ENCODE measurements at places on chromosomes 7 and 10. TPM values are rescaled to one million over a fixed set of nuclear protein-coding genes. Genes with fewer than 3 reads are reported as not detected.

Gene SPDYE11
- not detected for total RNA-seq

Gene ANXA11
- total RNA-seq: 109 TPM

Gene PALS2
- 13.5 TPM for total RNA-seq

Gene RBAK
- total RNA-seq: 4.0 TPM

Gene PNLIPRP2
- total RNA-seq: not detected

Gene ODAD2
- 0.52 TPM for total RNA-seq

Gene PAPOLB
- total RNA-seq: not detected

All from epithelial cell of alveolus of lung (primary cell).